ENCODE measurements at places on chromosomes 1 and 21. TPM values are rescaled to one million over a fixed set of nuclear protein-coding genes. Genes with fewer than 3 reads are reported as not detected.

GRCh38 chr1:7847599-7847998 is 5.3 kb downstream of the UTS2 start:
- H3K27ac ChIP-seq, result no peak overlapping the region
- no peaks in the 10 kb centered on the region for H3K36me3 ChIP-seq
- H3K4me1 ChIP-seq, result no peaks in the 10 kb centered on the region
- H3K27me3 ChIP-seq, result peaks cover 2% of the 10 kb centered on the region

GRCh38 chr1:232274236-232274855 is 355.6 kb downstream of the SIPA1L2 start:
- no peak overlapping the region for H3K27ac ChIP-seq
- H3K4me1 ChIP-seq, result no peaks in the 10 kb centered on the region
- no peak overlapping the region for H3K4me3 ChIP-seq
- DNase-seq, result no peak
- no peaks in the 10 kb centered on the region for H3K27me3 ChIP-seq

DNA sequence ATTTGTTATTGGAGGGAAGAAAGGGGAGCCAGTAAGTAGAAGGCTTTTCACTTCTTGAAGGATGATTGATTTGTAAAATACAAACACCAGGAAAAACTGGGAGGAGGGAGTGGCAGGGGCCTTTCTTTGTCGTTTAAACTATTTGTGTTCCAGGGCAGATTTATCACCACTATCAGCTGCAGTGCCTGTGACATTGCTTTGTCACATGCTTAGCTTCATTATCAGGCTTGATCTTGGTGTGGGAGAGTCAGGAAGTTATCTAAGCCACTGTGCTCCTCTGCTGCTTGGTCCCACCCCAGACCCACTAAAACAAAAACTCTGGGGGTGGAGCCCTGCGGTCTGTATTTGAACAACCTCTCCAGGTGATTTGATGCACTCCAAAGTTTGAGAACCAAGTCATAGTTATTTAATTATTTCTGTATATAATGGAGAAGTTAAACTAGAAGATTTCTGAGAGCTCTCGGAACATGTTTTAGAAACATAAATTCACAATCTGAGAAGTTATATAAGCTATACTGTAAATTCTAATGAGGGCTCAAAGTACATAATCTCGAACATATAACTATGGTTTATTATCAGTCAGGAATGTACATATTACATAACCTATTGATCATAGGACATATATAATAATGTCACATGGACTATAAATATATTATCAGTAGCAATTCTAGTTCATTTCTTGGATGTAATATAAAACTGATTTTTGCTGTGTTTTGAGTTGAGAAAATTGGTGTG is 87.9 kb downstream of the CDC14A start:
- no peaks in the 10 kb centered on the region for H3K36me3 ChIP-seq
- DNase-seq, result no peak
- no peak overlapping the region for H3K4me3 ChIP-seq
- no peaks in the 10 kb centered on the region for H3K27me3 ChIP-seq
- H3K27ac ChIP-seq, result no peak overlapping the region
- peaks cover 31% of the 10 kb centered on the region for H3K4me1 ChIP-seq

DNA sequence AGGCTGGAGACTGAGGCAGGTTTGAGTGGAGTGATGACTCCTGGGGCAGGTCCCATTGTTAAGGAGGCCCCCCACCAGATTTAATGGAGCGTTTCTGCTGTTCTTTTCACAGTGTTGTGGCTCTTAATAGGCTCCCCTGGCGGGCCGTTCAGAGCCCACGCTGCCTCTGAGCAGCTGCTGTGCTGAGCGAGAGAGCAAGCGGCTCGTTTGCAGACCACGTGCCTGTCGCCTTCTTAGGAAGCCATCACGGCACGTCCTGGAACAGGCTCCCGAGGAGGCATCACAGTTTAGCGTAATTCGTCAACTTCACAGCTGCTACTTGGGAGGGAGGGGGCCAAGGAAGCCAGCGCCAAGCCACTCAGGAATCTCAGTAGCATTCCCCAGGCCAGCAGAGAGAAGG is 70.5 kb upstream of the CTTNBP2NL start:
- no peak overlapping the region for H3K27ac ChIP-seq
- peaks cover 8% of the 10 kb centered on the region for H3K4me1 ChIP-seq
- peaks cover 10% of the 10 kb centered on the region for H3K27me3 ChIP-seq
- H3K4me3 ChIP-seq, result no peak overlapping the region
- no peak for DNase-seq

DNA sequence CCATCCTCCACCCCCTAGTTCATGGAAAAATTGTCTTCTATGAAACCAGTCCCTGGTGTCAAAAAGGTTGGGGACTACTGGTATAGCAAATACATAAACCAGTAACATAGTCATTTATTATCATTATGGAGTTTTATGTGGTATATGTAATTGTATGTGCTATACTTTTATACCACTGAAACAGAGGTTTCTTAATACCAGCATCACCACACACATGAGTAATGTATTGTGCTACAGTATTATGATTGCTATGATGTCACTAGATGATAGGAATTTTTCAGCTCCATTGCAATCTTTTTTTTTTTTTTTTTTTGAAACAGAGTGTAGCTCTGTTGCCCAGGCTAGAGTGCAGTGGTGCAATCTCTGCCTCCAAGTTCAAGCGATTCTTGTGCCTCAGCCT is 5.7 kb upstream of the PAXBP1 start:
- H3K4me1 ChIP-seq, result peaks cover 7% of the 10 kb centered on the region
- no peak for DNase-seq
- no peak overlapping the region for H3K27ac ChIP-seq
- H3K27me3 ChIP-seq, result no peaks in the 10 kb centered on the region
- no peaks in the 10 kb centered on the region for H3K36me3 ChIP-seq
- H3K4me3 ChIP-seq, result no peak overlapping the region

- H3K27me3 ChIP-seq, result no peaks in the 10 kb centered on the region
- no peak overlapping the region for H3K27ac ChIP-seq
- H3K4me3 ChIP-seq, result no peak overlapping the region
Observed at GRCh38 chr1:182185842-182186756, 124.6 kb upstream of the ZNF648 start.

- H3K27me3 ChIP-seq, result no peaks in the 10 kb centered on the region
- DNase-seq, result no peak
- no peaks in the 10 kb centered on the region for H3K4me1 ChIP-seq
- H3K4me3 ChIP-seq, result no peak overlapping the region
- no peaks in the 10 kb centered on the region for H3K36me3 ChIP-seq
- no peak overlapping the region for H3K27ac ChIP-seq
Observed at GRCh38 chr1:56963667-56964066, 2.1 kb downstream of the C8B start.

- H3K4me3 ChIP-seq, result no peak overlapping the region
- no peaks in the 10 kb centered on the region for H3K4me1 ChIP-seq
- no peaks in the 10 kb centered on the region for H3K27me3 ChIP-seq
- no peaks in the 10 kb centered on the region for H3K36me3 ChIP-seq
Observed at GRCh38 chr1:13807209-13807608, 107.2 kb downstream of the PRDM2 start.

- H3K4me3 ChIP-seq, result no peak overlapping the region
- DNase-seq, result no peak
- H3K27ac ChIP-seq, result no peak overlapping the region
- no peaks in the 10 kb centered on the region for H3K36me3 ChIP-seq
Observed at GRCh38 chr1:233514946-233515391, 98.9 kb upstream of the KCNK1 start.

DNA sequence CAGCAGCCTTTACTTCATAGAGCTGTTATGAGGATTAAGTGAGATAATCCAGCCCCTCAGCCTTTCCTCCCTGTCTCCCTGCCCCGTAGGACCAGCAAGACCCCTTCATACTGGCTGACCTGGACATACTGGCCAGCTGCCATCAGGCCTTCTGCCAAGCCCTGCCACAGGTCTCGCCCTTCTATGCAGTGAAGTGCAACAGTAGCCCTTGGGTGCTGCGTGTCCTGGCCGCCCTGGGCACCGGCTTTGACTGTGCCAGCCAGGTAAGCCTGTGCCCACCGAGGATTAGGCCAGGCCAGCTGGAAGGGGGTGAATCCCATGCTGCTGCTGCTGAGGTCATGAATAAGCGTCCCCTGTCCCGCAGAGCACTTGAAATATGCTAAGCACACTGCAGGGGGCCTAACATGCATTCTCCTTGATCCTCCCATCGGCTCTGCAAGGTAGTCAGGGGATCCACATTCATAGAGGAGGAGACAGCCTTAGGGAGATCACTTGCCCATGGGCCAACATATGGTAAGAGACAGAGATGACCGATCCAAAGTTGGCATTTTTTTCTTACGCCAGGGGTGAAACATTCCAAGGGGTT is 73.3 kb upstream of the TINAGL1 start:
- H3K36me3 ChIP-seq, result no peaks in the 10 kb centered on the region
- H3K27me3 ChIP-seq, result no peaks in the 10 kb centered on the region
- H3K27ac ChIP-seq, result no peak overlapping the region

DNA sequence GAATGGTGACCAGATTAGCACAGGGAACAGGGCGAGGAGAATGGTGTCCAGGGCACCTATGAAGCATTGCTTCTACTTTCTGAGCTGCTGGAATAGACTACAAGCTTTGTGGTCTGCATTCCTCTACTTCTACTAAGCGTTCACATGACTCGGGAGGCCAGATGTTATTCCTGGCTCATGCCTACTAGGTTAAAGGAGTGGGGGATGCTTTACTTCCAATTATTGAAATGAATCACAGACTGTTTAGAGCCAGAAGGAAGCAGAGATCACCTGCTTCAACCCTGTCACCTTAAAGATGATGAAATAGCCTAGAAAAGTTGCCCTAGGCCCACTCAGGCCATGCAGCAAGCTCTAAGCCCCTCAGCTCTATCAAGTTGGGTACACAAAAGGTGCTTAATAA is 633.5 kb downstream of the KIF26B start:
- no peaks in the 10 kb centered on the region for H3K36me3 ChIP-seq
- no peak overlapping the region for H3K27ac ChIP-seq
- H3K4me1 ChIP-seq, result no peaks in the 10 kb centered on the region
- no peak overlapping the region for H3K4me3 ChIP-seq

DNA sequence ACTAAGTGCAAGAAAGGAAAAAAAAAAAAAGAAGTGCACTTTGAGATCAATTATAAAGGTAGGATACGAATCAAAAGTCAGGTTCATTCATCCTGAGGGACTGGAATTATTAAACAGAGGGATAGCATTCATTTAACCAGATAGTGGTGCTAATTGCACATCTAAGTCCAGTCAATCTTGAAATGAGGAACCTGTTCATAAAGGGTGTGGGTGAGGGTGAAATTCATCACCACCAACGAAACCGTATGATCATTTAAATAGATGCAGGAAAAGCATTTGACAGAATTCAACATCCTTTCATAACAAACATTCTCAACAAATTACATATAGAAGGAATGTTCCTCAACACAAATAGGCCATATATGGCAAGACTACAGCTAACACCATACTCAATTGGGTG is 5.6 kb downstream of the CTSS start:
- DNase-seq, result no peak
- no peak overlapping the region for H3K4me3 ChIP-seq

DNA sequence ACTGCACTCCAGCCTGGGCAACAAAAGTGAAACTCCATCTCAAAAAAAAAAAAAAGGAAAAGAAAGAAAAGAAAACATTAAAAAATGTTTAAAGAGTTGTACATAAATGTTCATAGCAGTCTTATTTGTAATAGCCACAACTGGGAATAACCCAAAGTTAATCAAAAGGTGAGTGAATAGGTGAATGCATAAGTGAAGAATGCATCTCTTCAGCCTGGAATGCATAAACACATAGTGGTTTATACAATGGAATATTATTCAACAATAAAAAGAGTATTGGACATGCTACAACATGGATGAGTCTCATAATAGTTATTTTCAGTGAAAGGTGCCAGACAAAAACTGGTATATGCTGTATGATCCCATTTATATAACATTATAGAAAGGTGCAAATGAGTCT is 18.1 kb downstream of the LDLRAD1 start:
- DNase-seq, result no peak
- H3K36me3 ChIP-seq, result no peaks in the 10 kb centered on the region
- H3K27me3 ChIP-seq, result no peaks in the 10 kb centered on the region
- H3K4me3 ChIP-seq, result no peak overlapping the region
- H3K27ac ChIP-seq, result no peak overlapping the region

- no peak overlapping the region for H3K4me3 ChIP-seq
- H3K36me3 ChIP-seq, result no peaks in the 10 kb centered on the region
- H3K27me3 ChIP-seq, result no peaks in the 10 kb centered on the region
- no peak for DNase-seq
- no peaks in the 10 kb centered on the region for H3K4me1 ChIP-seq
- H3K27ac ChIP-seq, result no peak overlapping the region
Observed at GRCh38 chr1:240366636-240367035, 245.3 kb downstream of the GREM2 start.

DNA sequence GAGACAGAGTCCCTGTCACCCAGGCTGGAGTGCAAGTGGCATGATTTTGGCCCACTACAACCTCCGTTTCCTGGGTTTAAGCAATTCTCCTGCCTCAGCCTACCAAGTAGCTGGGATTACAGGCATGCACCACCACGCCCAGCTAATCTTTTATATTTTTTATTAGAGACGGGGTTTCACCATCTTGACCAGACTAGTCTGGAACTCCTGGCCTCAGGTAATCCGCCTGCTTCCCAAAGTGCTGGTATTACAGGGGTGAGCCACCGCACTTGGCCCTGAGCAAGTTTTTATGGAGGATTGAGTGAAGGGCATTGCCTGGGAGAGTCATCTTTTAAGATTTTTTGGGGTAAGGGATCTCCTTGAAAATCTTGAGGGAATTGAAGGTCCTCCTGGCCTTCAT is 28.5 kb downstream of the UBE4B start:
- DNase-seq, result no peak
- H3K4me1 ChIP-seq, result peaks cover 14% of the 10 kb centered on the region
- H3K27ac ChIP-seq, result no peak overlapping the region

GRCh38 chr1:24406788-24407187 is 6.8 kb downstream of the STPG1 start:
- no peaks in the 10 kb centered on the region for H3K27me3 ChIP-seq
- no peak overlapping the region for H3K27ac ChIP-seq
- no peak overlapping the region for H3K4me3 ChIP-seq

DNA sequence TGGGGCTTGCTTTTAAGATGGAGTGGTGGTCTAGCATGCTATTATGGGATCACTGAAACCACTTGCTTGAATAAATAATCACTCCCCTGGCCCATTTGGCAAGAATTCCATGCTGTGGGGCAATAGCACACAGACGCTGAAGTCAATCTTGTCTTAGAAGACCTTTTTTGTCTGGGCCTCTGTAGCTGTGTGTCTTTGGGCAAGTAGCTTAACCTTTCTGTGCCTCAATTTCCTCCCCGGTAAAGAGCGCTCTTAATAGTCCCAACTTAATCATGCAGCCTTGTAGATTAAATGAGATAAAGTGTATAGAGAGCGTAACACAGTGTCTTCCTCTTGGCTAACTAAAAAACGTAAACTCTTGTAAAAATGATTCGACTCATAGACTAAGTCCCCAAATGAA is 125.4 kb upstream of the IGSF21 start:
- no peak for DNase-seq
- H3K27me3 ChIP-seq, result no peaks in the 10 kb centered on the region
- no peak overlapping the region for H3K27ac ChIP-seq
- no peak overlapping the region for H3K4me3 ChIP-seq
- no peaks in the 10 kb centered on the region for H3K4me1 ChIP-seq

SPRR1B gene
- polyA plus RNA-seq, result not detected

C1QTNF12 gene
- 1.0 TPM for polyA plus RNA-seq

NOC2L gene
- polyA plus RNA-seq, result 55.3 TPM

KDF1 gene
- not detected for polyA plus RNA-seq

REN gene
- 0.11 TPM for polyA plus RNA-seq
